Fibroblast of skin of back (primary cell): ENCODE measurements at places on chromosomes 13 and 19.

DNA sequence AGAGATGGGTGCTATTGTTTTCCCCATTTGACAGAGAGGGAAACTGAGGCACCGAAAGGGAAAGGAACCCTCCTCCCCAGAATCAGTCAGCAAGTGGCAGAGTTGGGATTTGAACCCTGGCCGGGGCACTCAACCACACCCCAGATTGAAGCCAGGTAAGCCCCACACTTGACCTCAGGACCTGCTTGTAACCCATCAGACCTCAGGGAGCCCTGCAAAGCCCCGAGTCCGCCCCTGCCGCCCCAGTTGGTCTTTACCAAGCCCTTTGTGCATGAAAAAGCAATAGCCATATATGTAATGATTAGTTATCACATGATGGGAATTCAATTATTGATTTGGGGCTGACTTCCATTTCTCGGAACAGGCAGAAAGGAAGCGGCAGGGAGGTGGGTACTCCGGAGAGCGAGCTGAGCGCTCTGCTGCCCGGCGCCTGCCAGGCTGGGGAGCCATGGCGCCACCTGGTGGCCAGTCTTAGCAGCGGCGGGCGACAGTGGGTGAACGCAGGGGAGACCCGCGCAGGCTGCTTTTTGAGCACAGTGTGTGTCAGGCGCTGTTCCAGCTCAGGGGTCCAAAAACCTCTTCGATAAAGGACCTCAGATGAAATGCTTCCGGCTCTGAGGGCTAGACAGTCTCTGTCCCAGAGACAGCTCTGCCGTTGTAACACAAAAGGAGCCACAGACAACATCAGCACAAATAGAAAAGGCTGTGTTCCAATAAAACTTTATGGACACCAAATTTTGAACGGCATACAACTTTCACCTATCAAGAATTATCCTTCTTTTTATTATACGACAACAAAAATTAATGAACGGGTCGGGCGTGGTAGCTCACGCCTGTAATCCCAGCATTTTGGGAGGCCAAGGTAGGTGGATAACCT, 82.9 kb upstream of the CACNA1A start:
- DNase-seq = peak; percentile 50

DNA sequence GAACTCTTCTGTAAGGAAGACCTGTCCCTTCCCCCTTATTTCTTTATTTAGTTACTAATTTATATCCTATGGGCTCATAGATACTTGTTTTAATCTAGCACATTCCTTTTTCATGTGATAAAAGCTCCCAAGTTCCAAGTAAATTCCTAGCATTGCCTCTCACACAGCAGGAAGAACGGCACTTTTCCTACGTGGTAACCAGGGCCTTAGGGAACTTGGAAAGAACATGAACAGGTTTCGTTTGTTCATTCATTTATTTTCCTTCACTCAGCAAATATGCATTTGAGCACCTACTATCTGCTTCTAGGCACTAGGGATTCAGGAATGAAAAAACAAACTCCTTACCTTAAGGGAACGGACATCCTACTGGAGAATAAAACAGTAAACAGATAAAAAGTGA, 125.1 kb downstream of the SIPA1L3 start:
- DNase-seq = peak; percentile 86

- DNase-seq = no peak
These were observed 212.8 kb downstream of the ENOX1 start for GRCh38 chr13:43573802-43574514.

- no peak for DNase-seq
These were observed 661 bp downstream of the KCNJ14 start for GRCh38 chr19:48455908-48456562.

DNA sequence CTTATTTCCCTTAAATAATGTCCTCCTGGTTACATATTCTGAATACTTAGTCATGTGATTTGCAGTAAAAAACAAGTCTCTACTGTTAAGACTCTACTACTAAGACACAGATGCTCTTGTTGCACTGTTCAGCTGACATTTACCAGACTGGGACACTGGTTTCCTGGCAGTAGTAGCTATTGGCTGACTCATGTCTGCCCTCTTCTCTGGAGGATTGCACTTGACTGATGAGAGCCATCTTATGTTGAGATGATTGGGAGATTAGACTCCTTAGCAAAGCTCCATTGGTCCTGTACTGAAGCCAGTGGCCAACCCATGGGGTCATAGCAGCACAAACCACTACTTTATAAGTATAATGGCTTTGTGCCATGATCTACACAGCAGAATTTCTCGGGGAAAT, 1672.6 kb upstream of the PCDH20 start:
- peak; percentile 6 for DNase-seq

DNA sequence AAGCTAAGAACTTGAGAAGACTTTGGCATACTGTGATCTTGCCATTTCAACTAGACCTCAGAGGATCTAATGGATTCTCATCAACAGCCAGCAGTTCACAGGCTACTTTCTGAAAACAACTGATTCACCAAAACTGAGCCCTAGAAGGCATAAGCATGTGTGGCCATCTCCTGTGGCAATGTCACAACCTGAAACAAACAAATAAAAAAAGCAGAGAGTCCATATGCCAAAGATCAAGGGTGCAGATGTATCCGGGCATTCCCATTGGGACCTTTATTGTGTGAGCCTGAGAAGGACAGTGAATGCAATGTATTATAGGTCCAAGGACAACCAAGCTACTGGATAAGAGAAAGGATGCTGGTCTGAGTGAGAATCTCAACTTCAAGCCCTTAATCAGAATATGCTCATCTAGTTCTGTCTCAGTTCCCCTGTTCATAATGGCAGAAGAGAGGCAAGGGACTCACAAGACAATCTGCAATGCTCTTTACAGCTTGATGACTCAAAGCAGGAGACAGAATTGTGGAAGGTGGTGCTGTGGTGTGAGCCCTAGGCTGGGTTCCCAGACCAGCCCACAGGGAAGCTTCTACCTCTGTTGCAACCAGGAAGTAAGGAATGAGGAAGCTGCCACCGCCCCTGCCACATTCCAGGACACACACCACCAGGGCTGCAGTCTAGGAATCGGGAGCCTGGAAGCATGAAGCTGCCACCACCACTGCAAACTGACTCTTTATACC, 133.7 kb downstream of the RAP2A start:
- DNase-seq = peak; percentile 38
